Melanocyte of skin (primary cell): ENCODE measurements at places on chromosomes 6 and 20. TPM values are rescaled to one million over a fixed set of nuclear protein-coding genes. Genes with fewer than 3 reads are reported as not detected.

The DDX43 gene
- 3.1 TPM in 1 of 2 replicates, not detected in the other for total RNA-seq

The LGSN gene
- total RNA-seq: not detected in 2 replicates

The CRISP3 gene
- total RNA-seq: not detected in 2 replicates

The AIF1 gene
- total RNA-seq: not detected in 2 replicates

The NOTCH4 gene
- total RNA-seq: 2.8 and 3.6 TPM in 2 replicates

The SYTL3 gene
- total RNA-seq: 1.5 and 2.8 TPM in 2 replicates

The NDUFAF5 gene
- total RNA-seq: 29.0 and 35.3 TPM in 2 replicates

The LY6G5C gene
- 0.67 and 0.77 TPM in 2 replicates for total RNA-seq
